Stimulated activated CD8-positive, alpha-beta memory T cell treated with anti-CD3 and anti-CD28 coated beads, Interleukin-4, amount 100 ng/mL, for 24 hours (primary cell): ENCODE measurements at places on chromosomes 16 and 17.

DNA sequence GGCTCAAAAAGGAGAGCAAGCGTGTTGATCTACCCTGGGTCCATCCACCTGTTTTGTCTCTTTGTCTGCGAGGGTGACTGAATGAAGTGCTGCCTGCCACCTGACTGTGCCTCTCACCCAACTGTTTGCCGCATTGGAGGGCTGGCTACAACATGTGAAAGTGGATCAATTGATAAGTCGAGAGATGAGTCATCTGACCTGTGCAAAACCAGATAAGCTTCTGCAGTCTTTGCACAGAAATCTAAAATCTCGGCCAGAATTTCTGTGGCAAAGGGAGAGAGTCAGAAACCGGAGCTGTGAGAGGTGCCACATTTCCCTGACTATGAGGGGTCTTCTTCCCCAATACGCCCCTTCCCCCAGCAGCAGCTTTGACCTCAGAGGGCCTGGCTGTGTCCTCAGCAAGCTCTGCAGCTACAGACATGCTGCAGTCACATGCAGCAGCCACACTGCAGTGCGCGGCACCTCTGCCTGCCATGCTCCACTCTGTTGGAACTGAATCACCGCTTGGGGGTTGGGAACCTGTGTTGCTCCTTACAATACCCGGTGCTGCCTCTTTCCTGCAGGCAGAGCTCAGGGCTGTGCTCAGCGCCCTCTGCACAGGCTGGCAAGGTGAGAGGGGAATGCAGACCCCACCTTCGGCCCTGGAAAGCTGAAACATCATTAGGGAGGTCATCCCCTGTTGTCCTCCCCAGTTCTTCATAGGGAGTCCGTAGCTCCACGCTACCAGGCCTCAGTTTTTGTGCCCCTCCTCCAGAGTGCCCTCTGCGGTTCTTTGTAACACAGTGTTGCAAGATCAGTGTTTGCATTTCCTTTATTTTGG, 16.2 kb upstream of the HAS3 start:
- no peak for DNase-seq

DNA sequence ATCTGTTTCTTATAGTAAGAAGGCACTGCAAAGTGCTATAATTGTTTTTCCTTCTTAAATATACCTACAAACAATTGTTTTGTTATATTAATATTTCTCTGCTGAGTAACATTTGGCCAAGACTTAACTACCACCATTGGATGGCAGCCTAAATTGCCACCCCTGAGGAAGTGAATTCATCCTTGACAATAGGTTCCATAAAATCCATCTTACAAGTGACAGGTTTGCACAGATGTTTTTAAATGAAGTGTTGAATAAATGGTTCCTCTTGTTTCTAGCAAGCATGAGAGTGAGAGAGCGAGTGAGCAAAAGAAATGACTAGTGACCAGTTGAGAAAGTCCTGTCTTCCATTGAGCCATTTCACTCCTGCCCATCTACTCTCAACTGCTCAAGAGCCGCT, 8.3 kb upstream of the MPHOSPH6 start:
- no peak for DNase-seq

- no peak for DNase-seq
Observed at GRCh38 chr16:67336116-67336515, 9.5 kb downstream of the LRRC36 start.

- no peak for DNase-seq
Observed at GRCh38 chr17:1568950-1569810, 6.6 kb upstream of the PITPNA start.

- no peak for DNase-seq
Observed at GRCh38 chr17:31266042-31266441, 31.0 kb downstream of the OMG start.

DNA sequence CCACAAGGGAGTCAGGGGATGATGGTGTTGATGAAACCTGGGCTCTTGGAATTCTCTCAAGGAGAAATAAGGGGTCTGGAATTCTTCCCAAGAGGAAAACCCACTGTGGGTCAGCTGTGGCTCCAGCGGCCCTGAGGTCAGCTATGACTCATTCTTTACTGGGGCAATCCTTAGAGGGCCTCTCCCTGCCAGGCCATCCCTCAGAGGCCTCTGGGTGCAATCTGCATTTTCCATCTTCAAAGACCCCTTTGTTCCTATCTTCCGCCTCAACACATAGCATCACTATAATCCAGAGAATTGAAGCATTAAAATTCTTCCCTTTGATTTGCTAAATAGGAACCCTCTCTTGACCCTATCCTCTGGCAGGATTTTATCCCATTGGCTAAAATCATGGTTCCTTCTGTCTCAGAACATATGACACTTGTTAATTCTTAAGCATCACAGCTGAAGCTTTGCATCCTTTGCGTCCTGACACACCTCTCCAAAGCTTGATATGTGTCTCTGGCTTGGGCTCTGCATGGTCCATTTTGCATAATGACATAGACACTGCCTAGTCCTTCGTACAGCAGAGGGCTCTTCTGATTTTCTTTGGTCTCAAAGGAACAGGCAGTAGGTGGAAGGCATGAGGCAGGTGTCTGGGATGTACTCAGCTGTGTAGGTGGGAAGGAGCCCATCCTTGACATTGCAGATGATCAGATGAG, 4.4 kb upstream of the KRT37 start:
- DNase-seq: no peak
